Peyer's patch (tissue), 4 donors: ENCODE measurements at places on chromosomes 2 and 18. TPM values are rescaled to one million over a fixed set of nuclear protein-coding genes. Genes with fewer than 3 reads are reported as not detected.

Gene CHRNG
- total RNA-seq = not detected

Gene ZDBF2
- total RNA-seq = 5.8 TPM

Gene EVA1A
- 18.2 TPM for total RNA-seq

Gene SOX11
- not detected for total RNA-seq

Gene GNAL
- total RNA-seq = 7.4 TPM

Gene DUSP19
- 1.9 TPM for total RNA-seq
